Neuronal stem cell (in vitro differentiated cells): ENCODE measurements at places on chromosomes 12 and 14.

DNA sequence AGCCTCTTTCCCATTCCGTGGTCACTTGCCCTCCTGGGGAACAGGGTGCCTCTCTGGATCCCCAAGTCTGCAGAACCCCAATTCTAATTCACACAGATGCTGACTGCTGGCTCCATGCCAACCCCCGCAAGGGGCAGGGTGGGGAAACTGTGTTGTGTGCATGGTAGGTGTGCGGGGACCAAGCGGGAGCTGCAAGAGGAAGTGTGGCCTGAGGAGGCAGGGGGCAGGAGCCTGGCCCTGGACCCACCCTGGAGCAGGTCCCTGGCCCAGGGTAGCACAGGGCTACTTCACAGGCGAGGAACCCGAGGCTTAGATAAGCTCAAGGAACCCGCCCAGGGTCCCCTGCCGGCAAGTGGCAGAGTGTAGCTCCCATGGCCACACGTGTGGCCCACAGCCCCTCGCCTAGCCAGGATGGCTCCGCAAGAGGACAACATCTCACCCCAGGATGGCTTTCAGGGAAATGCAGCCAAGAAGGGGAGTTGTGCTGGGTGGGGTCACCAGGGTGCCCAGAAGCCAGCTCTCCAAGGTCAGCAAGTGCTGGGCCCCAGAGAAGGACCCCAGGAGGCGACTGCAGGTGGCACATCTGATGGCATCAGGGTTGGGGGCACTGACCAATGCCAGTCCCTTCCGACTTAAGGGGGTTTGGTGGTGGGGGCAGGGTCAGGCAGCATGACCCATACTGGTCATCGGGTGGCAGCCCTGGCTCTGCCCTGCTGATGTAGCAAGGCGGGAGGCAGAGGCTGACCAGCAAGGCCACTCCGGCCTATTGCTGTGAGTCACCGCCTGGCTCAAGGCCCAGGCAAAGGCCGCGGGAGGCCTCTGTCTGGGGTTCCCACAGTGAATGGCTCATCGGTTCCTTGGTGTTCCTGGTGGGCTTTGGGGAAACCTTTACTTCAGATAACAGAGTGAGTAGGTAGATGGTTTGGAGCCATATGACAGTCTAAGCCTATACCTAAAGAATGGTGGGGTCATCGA is 37.3 kb upstream of the EML1 start:
- DNase-seq = no peak

DNA sequence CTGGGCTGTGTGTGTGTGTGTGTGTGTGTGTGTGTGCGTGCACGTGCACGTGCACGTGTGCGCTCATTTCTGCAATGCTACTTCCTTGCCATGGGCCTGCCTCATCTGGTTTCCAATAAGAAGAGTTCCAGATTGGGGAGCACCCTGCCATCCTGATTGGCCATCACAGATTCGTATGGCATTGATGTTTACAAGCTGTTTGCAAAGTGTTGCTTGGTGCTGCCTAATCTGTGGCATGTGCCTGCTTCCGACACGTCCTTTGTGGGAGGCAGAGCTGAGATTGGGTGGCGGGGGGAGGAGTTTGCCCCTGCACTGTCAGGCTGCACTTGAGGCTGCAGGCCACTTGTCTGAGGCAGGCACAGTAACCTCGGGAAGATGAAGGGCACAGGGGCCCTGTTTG is 39.2 kb downstream of the SAMD4A start:
- no peak for DNase-seq

DNA sequence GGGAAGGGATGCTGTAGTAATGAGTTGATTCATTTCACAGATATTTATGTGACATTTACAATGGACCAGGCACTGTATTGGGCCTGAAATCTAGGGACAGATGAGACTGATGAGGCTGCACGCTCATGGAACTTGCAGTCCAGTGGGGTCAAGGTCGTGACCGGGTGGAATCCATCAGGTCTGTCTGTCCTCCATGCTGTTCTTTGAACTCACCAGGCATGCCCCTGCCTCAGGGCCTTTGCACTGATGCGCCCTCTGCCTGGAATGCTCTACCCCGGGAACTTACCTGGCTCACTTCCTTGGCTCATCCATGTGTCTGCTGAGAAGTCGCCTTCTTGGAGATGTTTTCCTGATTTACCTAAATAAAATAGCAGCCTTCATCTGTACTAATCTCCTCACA is 200.1 kb downstream of the VRK1 start:
- DNase-seq = no peak

DNA sequence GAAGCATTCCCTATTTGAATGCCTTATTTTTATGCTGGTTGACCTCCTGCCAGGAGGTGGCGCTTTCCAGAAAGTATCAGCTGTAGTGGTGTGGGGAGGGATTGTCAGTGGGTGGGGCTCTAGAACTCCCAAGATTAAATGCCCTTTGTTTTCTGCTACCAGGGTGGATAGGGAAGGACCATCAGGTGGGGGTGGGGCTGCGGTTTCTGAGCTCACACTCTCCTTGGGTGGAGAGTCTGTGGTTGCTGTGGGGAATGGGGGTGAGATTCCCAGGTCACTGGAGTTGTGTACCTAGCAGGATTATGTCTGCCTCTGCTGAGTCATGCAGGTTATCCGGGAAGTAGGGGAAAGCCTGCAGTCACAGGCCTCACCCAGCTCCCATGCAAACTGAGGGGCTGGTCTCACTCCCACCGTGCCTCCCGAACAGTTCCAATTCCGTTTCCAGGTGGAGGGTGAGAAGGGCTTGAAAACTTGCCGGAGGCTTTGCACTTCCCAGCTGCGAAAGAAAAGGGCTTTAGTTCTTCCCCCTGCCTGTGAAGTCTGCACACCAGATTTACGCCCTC is 68.3 kb downstream of the ALG10B start:
- DNase-seq = no peak

GRCh38 chr12:69661386-69661785 is 37.7 kb downstream of the BEST3 start:
- DNase-seq = no peak

DNA sequence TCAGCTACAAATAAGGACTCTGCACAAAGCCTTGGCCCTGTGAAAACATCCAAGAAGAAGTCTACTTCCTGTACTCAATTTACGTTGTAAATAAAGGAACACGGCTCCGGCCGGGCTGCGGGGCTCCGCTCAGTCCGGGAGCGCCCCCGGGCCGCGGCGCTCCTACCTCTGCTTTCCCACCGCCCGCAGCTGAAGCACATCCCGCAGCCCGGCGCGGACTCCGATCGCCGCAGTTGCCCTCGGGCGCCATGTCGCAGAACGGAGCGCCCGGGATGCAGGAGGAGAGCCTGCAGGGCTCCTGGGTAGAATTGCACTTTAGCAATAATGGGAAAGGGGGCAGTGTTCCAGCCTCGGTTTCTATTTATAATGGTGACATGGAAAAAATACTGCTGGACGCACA is 502.3 kb upstream of the FOXG1 start:
- DNase-seq = no peak

GRCh38 chr12:117360222-117360550 is 1.2 kb downstream of the NOS1 start:
- DNase-seq = no peak

DNA sequence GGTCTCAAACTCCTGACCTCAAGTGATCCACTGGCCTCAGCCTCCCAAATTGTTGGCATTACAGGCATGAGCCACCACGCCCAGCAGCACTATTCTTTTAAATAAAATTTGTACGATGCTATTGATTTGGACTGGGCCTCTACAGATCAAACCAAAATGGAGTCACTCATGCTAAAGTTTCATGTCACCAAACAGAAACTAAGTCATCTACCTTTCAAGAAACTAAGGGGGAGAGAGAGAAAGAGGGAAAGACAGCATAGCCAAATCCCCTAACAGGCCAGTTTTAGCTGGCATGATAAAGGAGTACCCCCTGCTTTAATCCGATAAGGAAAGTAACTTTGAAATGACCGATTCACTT is 23.1 kb upstream of the STK38L start:
- no peak for DNase-seq

GRCh38 chr14:55746558-55746957 is 166.6 kb downstream of the KTN1 start:
- DNase-seq = no peak

DNA sequence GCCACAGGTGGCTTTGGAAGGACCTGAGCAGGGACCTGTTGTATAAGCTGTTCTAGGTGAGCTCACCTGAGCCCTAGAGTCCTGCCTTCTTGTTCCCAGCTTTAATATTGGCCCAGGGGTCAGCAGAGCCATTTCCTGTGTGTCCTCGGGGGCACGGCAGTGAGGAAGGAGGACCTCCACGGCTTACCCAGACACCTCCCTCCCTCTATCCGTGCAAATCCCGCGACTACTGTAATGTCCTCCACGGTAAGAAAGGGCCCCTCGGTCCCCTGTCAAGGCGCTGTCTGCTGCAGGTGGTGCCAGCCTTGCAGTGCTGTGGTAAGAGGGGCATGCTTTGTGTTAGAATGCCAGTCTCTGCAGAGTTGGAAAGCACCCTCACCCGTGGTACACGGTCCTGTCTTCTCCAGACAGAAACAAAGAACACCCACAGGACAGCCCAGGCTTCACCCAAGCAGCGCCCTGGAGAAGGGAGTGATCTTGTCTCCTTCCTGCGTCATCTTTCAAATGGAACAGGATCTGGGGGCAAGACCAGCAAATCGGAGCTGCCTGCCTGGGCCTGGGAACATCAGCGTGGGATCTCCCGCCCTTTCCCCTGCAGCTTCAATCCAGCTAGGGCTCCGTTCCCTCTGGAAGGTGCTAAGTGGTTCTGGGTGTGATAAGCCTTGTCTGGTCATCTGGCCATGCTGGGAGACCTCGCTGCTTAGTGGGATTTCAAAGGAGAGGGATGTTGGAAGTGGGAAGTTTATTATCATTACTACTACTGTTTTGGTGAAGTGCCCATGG is 20.2 kb upstream of the FZD10 start:
- no peak for DNase-seq

DNA sequence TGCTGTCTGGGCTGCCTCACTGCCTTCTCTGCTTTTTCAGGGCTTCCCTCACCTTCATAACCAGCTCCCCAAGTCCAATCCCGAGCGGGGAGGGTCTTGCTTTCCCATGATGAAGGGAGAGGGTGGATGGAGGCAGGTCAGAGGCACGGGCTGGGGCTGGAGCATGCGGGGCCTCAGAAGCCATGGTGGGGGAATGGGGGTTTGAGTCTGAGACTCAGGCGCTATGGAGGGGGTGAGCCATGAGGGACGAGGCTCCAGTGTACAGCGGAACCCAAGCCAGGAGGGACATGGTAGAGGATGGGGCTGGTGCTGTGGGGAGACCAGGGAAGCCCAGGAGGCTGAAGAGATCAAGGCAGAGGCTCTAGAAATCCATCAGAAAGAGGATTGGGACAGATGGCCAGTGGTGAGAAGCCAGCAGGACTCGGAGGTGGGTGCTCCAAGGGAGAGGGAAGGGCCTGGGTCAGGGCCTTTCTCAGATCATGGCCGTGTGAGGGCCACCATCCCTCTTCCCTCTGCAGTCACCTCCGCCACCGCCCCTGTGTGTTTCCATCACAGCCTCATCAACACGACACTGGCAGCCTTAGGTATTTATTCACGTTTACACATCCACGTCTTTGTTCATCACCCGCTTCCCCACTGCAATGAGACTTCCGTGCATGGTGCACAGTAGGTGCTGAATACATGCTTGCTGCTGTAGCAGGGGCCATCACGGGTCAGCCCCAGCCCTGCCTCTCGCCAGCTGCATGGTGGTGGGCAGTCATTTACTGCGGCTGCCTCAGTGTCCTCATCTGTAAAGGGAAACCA is 144.7 kb downstream of the ADGRD1 start:
- DNase-seq = no peak

GRCh38 chr14:59154373-59154772 is 34.1 kb upstream of the DAAM1 start:
- DNase-seq = no peak

DNA sequence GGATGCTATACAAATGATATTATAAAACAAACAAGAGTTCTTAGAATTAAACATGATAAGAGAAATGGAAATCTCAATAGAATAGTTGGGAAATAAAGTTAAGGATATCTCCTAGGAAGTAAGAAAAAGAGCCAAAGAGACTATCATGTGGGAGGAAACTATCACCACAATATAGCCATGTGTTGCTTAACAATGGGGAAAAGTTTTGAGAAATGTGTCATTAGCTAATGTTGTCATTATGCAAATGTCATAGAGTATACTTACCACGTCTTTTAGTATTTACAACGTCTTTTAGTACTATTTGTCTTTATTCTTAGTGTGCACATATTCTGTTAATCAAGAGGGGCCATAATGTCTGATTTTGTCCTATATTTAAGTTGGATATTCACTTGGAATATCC is 58.7 kb downstream of the ZNF641 start:
- no peak for DNase-seq

GRCh38 chr12:92162079-92162478 is 16.4 kb upstream of the BTG1 start:
- no peak for DNase-seq

GRCh38 chr12:33529810-33530209 is 90.2 kb upstream of the SYT10 start:
- DNase-seq = no peak

- DNase-seq = no peak
Measured at GRCh38 chr12:124655048-124655697, 87.8 kb upstream of the NCOR2 start.

DNA sequence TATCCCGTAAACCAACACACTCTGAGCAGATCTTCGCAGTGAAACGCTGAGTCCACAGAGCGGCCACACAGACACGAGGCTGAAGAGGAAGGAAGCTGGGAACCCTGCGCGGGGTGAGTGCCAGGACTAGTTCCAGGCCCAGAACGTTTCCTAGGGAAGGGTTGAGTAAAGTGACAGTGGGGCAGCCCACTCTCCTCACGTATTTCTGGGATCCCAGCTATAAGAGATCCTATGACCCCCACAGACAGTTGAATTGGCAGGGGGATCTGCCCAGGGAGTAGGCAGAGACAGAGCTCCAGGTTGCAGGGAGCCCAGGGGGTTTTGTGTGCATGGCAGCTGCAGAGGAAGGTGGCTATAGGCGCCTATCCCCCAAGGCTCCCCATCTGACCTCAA is 51.1 kb downstream of the GTF2A1 start:
- DNase-seq = no peak

- DNase-seq = no peak
Measured at GRCh38 chr14:26097852-26098251, 500.0 kb downstream of the NOVA1 start.

DNA sequence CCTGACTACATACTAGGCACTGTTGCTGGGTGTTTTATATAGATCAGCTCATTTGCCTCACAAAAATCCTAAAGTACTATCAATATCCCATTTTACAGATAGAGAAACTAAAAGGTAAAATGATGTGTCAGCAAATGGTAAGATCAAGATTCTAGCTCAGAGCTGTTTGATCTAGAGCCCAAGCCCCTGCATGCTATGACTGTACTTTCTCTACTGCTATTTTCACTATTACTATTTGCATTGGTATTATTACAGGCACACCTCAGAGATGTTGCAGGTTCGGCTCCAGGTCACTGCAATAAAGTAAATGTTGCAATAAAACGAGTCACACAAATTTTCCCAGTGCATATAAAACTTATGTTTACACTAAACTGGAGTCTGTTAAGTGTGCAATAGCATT is 10.9 kb downstream of the ISCU start:
- DNase-seq = no peak

GRCh38 chr14:39582028-39582654 is 149.9 kb upstream of the FBXO33 start:
- no peak for DNase-seq
